ENCODE measurements at places on chromosomes 13 and 19.

- DNase-seq = peak; percentile 76
Observed at GRCh38 chr13:48975101-48975855, 434 bp upstream of the FNDC3A start.

GRCh38 chr13:37011002-37011401 lies 10.4 kb downstream of the EXOSC8 start:
- DNase-seq = no peak

DNA sequence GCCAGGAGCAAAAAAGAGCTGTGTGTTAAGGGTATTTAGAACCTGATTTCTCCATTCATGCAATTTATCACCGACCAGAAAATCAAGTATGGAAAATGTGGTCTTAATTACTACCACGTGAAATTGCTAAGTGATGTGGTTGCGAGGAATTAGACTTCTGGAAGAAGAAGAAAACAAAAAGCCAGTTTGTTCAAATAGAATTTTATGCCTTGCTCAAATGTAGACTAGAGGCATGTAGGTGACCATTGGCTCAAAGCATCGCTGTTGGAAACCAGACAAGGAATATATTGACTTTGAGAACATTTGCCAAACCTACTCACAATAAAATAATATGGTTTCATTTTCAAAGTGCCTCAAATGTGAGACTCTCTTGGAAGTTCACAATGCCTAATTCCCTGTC lies 57.3 kb upstream of the LRCH1 start:
- DNase-seq = no peak

GRCh38 chr13:29922281-29922821 lies 71.9 kb upstream of the UBL3 start:
- DNase-seq = no peak

- DNase-seq = no peak
Observed at GRCh38 chr13:109516186-109516585, 270.2 kb downstream of the IRS2 start.

DNA sequence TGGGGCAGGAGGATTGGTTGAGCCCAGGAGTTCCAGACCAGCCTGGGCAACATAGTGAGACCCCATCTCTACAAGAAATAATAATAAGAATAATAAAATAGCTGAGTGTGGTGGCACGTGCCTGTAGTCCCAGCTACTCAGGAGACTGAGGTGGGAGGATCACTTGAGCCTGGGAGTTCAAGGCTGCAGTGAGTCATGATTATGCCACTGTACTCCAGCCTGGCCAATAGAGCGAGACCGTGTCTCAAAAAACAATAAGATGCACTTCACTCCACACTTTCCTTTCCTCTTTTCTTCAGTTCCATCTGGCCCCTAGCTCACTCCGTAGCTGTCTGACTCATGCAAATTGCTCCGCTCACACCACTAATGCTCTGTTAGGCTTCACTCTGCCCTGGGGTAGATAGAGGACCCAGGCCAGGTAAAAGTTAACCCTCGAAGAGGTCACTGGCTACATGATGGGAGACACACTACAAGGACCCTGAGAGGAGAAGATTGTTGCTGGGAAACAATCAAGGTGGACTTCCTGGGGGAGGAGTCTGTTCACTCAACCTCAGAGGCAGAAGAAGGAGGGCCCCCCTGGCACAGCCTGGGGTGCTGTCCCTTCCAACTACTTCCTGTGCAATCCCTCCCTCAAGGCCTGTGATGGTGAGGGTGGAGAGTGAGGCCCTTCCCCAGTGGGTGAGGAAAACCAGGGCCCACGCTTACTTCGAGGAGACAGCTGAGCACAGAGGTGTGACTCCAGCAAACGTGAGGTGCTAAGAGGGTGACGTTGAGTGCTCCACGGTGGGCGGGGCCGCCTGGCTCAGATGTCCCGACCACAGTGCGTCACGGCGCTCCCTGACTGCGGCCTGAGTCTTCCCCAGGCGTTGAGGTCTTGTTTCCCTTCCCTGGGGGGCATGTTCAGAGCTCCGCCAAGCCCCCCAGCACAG lies 8.8 kb upstream of the TNFSF9 start:
- no peak for DNase-seq

GRCh38 chr13:51221108-51221507 lies 1.1 kb upstream of the FAM124A start:
- no peak for DNase-seq

- peak; percentile 26 for DNase-seq
Observed at GRCh38 chr13:51797664-51798488, 6.1 kb downstream of the DHRS12 start.

DNA sequence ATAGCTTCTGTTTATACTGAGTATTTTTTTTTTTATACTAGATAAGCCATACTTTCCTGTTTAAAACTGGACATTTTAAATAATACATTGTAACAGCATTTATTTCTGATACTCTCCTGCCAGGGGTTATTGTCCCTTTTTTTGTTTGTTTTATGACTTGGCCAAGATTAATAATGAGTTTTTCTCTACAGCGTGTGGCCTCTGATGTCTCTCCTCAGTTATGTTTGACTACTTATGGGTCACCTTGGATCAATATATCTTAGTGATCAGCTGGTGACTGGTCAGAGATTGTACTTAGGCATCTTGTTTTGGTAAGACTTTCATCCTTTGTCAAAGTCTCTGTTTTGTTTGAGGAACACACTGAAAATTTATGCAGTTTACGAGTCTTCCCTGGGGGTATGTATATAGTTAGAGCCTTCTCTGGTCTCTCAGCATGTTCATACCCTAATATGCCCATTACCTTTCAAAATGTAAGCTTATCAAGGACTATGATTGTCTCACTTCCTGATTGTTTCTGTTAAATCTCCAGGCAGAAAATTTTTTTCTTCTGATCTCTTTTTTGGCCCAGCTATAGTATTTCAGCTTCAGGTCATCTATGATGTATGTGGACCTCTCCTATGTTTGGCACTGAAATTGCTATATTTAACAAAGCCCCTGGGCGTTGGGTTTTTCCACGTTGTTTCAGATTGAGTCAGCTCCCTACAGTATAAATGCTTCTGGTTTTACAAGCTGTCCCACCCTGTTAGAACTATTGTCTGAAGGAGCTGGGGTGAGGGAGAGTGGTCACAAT lies 87.9 kb downstream of the URI1 start:
- DNase-seq = peak; percentile 54

DNA sequence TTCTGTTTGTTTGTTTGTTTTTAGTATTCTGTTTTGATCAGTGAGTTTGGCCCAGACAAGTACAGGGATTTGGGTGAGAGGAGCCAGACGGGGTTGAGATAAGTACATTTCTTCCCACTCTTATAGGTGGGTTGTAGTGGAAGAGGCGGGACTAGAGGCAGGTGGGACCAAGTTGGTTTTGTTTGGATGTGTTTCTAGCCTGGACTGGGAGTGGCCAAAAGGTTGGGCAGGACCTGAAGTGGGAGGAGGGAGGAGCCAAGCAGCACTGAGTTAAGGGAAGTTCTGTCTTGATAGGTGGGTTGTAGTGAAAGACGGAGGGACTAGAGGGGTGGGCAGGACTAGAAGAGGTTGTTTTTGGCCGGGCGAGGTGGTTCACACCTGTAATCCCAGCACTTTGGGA lies 9.0 kb downstream of the DNASE2 start:
- no peak for DNase-seq

- DNase-seq = no peak
Observed at GRCh38 chr19:1400281-1401137, 833 bp downstream of the GAMT start.

DNA sequence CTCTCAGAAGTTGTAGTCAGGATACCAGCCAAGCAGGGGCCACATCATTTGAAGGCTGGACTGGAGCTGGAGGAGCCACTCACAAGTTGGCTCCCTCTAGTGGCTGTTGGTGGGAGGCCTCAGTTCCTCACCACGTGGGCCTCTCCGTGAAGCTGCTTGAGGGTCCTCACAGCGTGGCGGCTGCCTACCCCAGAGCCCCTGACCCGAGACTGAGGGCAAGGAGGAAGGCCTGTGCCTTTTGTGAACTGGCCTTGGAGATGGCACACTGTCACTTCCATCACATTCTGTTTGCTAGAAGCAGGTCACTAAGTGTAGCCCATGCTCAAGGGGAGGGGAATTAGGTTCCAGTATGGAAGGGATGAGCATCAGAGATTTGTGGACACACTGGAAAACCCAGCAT lies 14.6 kb downstream of the GNA11 start:
- peak; percentile 61 for DNase-seq

DNA sequence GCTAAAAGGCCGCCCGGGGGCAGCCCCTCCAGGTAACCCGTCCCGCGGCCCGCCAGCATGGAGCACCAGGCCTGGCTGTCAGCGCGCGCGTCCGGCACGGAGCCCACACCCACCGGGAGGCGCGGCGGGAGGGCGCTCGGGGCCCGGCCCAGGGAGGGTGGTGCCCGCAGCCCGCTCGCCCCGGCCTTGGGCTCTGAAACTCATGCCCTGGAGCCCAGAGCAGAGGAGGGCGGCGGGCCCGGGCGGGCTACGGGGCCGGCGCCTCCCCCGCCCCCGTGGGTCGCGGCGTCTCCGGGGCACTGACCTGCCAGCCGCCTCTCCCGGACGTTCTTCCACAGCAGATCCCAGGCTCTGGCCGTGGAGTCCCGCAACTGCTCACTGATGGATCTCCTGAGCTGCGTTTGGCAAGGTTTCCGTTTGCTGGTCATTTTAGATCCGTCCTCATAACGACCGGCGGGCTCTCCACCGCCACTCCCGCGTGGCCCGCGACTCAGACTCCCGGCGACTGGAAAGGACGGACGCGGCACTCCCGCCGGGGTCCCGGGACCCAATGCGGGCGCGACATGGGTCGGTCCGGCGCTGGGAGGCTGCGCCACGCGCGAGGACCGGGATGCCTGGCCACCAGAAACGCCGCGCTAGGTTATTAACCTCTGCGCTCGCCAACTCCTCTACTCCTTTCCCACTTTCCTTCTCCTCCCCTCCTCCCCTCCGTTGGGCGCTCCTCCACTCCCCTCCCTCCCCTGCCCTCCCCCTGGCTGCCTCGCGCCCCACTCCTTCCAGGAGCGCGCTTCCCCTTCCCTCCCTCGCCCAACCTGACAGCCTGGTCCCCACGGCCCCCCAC lies 64.7 kb upstream of the STARD13 start:
- no peak for DNase-seq
